Right ventricle myocardium superior (tissue), 1 donor: ENCODE measurements at places on chromosomes 16 and 17. TPM values are rescaled to one million over a fixed set of nuclear protein-coding genes. Genes with fewer than 3 reads are reported as not detected.
A peak's percentile ranks its signal among the peaks of the same experiment; 100 is the strongest.

- DNase-seq = peak; percentile 61
These were observed 26.9 kb upstream of the RPL38 start for GRCh38 chr17:74176546-74177001.

DNA sequence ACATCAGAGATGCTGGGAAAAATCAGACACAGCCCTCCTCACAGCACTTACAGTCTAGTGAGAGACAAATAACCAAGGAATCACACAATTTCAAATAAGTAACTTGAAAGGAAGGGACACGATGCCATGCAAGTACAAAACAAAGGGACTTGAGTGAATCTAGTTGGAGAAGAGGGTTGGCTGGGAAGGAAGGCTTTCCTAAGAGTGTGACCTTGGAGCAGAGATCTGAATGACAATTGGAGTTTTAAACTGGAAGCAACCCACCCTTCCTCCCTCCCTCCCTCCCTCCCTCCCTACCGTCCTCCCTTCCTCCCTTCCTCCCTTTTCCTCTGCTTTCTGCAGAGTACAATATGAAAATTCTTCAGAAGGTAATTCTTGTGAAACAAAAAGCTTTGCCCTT is 31.1 kb downstream of the ADAMTS18 start:
- no peak for DNase-seq

Gene RPA1
- 54.0 TPM for total RNA-seq

DNA sequence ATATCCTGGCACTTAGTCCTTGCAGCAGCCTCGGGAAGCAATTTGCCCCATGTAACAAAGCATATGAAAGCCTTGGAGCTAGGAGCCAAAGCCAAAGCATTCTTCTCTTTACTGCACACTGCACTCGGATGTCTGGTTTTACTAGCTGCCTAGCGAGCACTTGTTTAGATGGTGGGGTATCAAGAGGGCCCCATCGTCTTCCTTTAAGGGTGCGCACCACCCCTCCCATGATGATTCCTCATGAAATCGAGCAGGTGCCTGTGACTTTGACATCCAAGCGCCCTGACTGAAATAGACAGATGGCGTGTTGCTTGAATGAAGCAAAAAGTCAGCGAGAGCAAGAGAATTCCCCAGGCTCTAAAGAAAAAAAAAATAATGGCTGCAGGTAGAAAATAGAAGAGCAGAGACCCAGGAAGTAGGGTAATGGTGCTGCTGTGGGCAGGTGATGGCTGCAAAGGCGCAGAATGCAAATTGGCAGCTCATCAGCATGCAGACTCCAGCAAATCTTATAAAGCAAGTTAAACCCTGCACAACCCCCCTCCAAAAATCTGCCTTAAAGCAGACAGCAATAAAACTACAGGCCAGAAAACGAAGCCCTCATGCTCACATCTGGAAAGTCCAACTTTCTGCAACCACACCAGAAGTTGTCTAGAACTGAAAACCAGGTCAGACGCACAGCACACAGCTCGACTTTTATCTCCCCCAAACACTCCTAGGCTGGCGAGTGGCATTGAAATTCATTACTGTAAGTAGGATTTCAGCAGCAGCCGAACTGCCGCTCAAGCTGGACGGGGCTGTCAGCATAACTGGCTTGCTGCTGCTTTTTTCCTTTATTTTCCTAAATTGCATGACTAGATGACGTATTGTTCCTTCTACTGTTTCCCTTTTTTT is 384.3 kb downstream of the RBFOX1 start:
- no peak for DNase-seq

DNA sequence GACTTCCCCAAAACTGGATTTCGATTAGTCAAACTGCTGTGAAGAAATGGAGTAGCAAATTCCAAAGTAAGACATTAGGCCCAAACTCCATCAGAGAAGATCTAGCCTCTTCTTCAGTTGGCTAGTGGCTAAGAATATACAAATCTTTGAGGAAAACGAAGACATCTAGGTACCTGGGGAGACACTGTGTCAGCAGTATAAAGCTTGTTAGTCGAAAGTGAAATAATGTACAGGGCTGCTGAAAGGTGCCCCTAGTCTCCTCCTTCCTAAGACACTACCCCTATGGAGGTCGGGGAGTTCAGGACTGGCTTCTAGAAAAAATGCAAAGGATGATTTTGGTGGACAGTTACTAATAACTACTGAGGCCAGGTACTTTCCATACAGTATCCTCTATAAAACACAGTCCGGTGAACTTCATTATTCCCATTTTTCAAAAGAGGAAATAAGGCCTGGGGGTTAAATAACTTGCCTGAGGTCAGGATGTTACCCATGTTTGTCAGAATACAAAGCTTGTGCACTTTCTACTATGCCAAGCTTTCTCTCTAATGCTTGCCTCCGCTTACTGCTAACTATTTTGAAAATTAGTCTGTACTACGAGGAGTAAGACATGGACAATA is 15.0 kb downstream of the DNAJC7 start:
- DNase-seq = no peak

DNA sequence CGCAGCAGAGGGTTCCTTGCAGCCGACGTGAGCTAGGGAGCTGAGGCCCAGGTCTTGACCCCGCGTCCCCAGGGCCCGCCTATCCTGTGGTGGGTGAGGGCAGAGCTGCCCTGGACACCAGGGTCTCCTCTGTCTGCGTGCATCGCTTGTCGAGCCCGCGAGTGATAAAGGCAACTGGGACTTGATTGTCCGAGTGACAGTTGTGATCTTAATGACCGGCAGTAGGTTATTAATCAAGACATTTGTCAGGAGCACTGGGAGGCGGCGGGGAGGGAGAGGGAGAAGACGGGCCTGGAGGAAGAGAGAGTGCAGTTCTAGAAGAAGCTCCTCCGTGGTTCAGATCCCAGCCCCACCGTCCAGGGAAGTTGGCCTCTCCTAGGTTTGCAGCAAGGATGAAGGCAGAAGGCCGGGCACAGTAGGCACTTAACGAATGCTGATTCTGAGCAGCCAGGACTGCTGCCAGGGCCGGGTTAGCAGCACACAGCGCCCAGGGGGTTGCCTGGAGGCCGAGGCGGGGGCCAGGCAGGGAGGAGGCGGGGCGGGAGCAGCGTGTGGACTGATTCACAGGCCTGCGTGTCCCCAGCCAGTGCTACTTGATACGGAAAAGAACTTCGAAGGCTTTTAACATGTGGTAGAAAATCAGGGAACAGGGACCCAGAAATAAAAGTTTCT is 11.3 kb upstream of the GSE1 start:
- peak; percentile 74 for DNase-seq

GRCh38 chr17:79590523-79590860 is 20.4 kb downstream of the RBFOX3 start:
- DNase-seq = no peak

Gene CD300LG
- total RNA-seq = 17.5 TPM

Gene KRT222
- total RNA-seq = not detected

DNA sequence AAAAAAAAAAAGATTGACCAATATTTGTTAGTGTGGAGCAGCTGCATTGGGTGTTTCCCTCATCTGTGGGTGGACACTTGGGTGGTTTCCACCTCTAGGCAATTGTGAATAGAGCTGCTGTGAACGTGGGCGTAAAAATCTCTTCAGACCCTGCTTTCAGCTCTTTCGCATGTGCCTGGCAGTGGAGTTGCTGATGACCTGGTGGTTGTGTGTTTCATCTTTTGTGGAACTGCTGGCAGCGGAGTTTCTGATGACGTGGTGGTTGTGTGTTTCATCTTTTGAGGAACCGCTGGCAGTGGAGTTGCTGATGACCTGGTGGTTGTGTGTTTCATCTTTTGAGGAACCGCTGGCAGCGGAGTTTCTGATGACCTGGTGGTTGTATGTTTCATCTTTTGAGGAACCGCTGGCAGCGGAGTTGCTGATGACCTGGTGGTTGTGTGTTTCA is 21.4 kb downstream of the ZC3H18 start:
- DNase-seq = peak; percentile 59

Gene UMOD
- not detected for total RNA-seq
